ENCODE measurements at places on chromosomes 5 and 9.

- DNase-seq, result no peak
Measured at GRCh38 chr9:6869081-6869948, 111.5 kb downstream of the KDM4C start.

GRCh38 chr5:32022638-32023037 is 151.5 kb downstream of the GOLPH3 start:
- no peak for DNase-seq

DNA sequence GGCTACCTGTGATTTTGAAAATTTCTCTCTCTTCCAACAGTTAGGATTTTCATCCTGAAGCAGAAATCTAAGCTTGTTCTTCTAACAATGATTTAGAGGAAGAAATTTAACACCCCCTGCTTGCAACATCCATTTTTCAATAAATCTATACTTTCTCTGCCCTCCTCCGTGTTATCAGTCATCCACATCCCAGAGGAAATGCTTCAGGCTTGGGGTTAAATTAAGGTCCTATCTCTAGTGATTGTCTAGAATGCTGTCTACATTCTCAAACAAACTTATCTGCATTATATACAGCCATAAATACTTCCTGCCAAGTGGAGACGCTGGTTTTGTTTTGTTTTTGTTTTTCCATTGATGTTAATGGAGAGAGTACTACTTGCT is 371.0 kb downstream of the CSNK1G3 start:
- DNase-seq, result peak; percentile 31

DNA sequence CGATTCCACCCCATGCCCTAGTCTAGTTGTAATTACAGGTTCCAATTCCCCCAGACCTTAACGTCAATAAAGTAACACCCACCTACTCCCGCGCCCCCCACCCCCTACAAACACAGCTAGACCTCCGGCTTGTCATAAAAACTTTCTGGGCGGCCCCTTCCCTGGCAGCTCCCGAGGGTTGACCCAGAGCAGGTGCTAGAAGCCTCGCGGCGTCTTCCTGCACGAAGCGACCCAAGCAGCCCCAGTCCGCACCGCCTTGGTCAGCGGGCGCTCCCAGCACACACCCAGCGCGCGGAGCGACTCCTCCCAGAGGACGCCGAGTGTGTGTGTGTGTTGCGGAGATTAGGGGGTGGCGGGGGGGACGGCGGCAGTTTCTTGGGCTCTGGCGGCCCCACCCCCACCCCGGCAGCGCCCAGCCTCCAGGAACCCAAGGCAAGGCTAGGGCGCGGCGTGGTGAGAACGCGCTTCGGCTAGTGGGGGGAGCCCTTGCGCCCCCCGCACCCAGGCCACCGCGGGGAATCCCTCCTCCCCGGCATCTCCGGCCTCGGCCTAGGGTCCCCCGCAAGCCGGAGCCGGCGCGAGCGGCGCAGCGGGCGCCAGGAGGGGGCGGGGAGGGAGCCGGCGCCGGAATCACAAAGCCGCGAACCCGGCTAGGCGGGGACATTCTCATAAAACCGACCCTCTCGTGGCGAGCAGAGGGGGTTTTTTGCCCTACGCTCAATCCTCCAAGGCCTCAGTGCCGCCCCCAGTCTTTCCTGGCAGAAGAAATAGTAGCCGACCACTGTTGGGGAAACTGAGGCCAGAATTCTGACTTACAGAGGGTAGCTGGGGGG is 2.2 kb downstream of the PCDH1 start:
- no peak for DNase-seq

- DNase-seq, result no peak
Measured at GRCh38 chr9:4464911-4465513, 25.3 kb upstream of the SLC1A1 start.

DNA sequence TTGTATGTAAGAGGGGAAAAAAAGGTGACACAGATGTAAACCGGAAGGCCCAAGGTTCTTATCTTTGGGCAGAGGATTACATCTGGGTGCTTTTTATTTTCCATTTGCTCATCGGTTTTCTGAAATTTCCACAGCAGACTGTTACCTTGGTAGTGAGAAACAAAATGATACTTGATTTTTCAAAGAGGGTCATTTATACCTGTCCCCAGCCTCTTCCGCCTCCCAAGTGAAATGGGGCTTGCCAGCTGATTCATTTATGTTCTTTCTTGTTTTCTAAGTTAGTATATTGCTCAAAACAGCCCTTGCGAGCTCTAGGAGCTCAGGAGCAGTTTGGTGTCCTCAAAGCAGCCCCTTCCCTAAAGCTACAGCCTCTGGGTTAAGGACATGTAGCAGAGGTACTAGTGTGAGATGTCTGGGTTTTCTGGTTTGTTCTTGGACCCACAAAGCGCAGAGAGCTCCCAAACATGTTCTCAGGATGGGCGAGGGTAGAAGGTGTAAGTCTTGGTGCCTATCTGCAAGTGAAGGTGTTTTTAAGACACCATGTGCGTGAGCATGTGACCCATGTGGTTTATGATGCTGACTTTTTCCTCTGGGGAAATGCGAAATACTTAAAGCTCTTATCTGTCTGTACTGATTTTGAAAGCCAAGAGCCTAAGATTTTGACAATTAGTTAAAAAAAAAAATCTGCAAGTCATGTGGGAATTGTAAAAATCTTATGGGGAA is 38.3 kb downstream of the DAPK1 start:
- no peak for DNase-seq

DNA sequence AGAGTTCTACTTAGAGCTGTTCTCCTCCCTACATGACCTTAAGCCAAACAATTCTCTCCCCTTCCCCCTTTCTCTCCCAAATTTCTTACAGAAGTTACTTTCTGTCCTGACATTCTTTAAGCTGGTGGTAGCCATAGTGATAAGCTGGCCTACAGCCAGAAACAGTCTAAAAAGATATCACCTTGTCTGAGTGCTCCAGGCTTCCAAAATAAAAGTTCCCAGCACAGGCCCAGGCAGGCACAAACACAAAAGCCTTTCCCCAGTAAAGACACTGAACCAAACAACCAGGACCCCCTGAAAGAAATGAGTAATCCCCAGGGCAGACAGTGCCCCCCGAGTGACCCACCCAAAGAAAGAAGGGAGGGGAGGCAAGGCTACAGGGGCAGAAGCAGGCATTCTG is 19.2 kb downstream of the SIL1 start:
- DNase-seq, result no peak

DNA sequence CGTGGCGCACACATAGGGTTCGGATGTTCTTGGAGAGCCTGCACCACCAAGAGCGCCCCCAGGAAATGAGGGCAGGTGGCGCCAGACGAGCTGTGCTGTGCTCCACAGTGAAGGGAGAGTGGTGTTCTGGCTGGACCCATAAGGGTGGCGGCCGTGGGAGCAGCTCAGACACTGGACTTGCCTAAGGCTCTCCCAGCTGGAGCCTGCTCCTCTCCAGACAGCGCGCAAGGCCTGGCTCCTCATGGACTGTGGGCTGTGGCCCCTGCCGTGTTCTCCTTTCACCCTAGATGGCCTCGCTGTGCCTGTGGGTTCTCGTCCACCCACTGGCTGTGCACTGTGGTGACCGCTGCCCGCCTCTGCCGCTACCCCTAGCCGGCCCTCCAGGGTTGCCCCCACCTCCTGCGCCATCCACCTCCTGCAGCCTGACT is 92.9 kb downstream of the EHMT1 start:
- no peak for DNase-seq

- peak; percentile 8 for DNase-seq
Measured at GRCh38 chr5:148740966-148741742, 85.3 kb upstream of the ADRB2 start.

- DNase-seq, result no peak
Measured at GRCh38 chr5:172669386-172670004, 28.4 kb downstream of the NEURL1B start.

DNA sequence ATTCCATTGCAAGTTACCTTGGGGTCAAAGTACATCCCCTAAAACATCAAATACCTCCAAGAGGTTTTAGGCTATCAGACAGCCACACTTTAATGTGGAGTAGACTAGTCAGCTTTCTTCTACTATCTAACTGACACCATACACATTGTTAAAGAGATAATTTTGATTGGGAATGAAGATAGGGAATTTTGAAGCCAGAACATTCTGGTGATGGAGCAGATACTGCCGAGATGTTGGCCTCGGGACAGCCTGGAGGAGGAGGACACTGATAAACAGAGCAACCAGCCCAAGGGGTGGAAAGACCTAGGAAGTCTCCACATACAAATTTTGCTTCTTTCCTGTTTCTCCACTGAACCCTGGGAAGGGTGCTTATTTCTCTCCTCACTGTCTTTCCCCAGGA is 14.9 kb downstream of the TJP2 start:
- no peak for DNase-seq

DNA sequence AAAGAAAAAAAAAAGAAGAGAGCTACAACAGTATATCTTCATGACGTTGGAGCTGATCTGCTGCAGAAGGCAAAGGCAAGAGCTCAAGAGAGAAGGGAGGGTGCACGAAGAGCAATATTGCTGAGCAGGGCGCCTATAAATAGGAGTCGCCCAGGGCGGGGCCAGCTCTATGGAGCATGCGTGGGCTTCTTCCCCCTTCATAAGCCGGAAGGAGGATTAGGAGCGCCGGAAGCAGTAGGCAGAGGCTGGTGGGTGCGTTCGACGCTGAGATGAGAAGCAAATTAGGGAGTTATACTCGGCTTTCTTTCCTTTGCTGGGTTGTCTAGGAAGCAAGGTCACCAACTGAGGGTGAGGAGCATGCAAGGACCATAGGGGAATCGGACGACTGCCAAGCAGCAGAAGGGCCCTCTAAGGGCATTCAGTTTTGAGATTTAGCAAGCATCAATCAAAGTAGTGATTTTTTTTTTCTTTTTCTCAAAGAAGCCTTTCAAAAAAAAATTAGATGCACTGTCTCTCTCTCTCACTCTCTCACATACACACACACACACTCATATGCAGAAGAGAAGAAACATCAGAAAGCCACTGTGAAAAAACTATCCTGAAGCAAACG is 496.7 kb downstream of the ENC1 start:
- DNase-seq, result no peak

GRCh38 chr5:73894860-73895259 is 268.9 kb downstream of the ARHGEF28 start:
- DNase-seq, result no peak

DNA sequence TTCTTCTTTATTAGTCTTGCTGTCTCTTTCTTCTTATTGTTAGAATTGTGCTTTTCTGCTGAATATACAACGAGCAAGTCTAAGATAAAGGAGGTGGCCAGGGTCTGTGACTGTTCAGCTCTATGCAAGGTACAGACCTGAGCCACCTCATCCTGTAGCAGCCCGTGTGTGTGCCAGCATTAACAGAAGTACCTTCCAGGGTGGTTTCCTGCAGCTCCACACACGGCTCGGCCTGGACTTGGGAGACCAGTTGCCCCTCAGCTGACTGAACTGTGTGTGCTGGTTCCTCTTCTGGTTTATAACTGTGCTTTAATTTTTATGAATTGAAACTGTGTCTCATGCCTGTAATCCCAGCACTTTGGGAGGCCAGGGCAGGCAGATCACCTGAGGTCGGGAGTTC is 70.5 kb downstream of the FBXL7 start:
- DNase-seq, result no peak

DNA sequence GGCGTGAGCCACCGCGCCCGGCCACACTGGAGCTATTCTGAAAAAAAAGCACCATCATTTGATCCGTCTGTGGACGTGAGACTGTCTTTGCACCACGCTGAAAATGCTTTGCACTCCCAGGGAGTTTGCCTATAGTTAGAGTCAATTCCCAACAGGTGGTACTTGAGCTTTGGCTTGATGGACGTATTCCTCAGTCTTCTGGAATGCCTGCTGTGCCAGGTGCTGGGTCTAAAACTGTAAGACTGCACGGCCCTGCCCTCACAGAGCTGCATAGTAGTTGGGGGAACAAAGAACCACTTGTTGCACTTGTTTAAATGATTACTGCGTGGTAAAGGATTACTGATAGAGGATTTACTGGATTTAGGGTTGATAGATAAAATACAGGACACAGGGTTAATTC is 3.4 kb upstream of the CCNO start:
- no peak for DNase-seq

DNA sequence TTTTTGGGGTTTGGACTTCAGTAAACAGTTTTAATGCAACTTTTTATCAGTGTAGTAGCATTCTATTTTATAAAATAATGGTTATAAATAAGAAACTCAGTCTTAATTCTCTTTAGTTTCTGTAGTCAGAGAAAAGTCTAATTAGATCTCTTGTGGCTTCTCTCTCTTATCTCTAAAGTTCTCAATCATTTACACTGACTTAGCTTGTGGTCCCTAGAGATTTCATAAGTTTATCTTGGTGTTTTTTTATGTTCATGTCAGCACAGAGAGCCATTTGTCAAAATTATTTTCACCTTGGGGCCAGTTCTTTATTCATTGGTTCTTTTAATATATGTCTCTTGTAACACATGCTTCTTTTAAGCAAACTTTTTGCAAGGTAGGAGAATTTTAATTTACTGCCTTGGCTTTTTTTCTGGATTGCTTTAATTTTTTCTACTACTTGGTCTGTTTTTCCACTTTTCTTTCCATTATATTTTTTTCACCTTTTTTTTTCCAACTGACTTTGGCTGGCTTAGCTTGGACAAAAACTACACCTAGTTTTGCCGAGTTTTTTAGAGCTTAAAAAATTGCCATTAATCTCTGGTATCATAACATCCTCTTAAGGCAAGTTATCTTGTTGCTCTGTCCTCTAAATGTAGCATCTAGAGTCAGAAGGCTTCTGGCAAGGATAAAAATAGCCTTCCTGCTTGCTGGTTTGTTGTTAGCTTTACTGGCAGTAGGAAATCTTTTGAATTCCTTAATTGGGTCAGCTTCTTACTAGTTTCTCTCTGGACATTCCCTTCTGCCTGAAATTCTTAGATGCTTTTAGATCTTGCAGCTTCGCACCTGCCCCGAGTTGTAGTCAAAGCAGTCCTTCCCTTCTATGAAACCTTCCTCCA is 35.3 kb downstream of the CPEB4 start:
- no peak for DNase-seq

GRCh38 chr9:12908895-12909294 is 134.1 kb downstream of the LURAP1L start:
- DNase-seq, result no peak

GRCh38 chr5:73135429-73136054 is 15.2 kb downstream of the TMEM171 start:
- DNase-seq, result no peak

DNA sequence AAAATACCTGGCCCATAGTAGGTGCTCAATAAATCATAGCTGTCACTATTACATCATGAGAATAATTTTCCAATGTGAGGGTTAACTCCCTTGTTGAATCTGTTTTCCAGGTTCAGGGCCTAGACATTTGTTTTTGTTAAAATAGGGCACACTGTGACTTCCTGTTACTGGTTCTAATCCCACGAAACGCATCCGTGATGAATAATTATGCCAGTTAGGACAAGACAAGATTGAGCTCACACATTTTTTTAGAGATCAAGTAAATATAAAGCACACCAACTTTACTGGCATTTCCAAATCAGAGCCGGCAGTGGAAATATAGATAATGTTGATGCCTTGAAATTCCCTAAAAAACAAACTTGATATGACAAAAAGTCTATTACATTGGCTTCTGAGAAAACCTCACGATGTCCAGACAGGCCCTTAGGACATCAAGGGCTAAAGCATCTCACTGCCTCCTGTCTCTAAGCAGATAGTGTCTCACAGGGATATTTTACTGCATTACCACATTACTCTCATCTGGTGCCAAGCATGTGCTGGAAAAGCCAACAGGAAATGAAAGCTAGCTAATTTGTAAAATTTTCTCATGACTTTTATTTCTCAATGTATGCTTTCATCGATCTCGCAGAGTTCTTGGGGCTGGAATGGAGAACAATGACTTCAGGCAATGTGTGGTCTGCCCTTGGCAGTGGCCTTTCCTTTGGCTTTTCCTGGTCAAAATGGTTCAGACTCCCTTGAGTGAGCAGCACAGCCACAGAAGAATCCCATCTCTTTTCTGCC is 414.3 kb upstream of the PAPPA start:
- no peak for DNase-seq

GRCh38 chr9:16726029-16726428 is 144.4 kb downstream of the BNC2 start:
- DNase-seq, result no peak

- DNase-seq, result no peak
Measured at GRCh38 chr5:31449174-31449573, 82.7 kb downstream of the DROSHA start.
